ENCODE measurements at places on chromosomes 5 and 9.

DNA sequence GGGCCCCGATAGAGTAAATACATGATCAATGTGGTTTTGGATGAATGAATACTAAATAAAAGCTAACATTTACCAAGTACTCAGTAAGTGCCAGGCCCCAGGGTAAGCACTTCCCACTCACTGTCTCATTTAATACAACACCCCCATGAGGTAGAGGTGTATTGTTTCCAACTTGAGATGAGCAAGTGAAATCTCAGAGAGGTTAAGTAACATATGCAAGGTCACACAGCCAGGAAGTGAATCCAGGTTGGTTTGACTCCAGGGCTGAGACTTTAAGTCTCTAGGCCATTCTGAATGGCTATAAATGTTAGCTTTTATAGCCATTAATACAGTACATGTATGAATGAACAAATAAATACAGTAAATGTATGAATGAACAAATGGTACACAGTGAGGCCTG lies 39.4 kb downstream of the LHX2 start:
- no peak for DNase-seq

DNA sequence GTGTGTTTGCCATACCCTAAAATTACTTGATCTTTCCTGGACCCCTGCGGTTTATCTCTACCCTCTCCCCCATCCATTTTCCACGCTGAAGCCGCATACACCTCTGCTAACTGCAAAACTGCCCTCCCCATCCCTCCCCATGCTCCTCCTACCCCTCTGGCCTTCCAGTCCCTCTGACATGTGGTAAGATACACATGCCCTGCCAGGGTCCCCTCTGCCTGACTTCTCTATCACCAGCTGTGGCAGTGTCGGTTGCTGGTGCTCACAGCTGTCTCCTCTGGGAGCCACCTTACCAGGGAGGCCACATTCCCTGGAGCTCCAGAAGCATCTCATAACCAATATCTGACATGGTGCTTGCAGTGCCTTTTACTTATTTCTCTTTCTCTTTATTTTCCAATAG lies 58.9 kb upstream of the COL15A1 start:
- no peak for DNase-seq

DNA sequence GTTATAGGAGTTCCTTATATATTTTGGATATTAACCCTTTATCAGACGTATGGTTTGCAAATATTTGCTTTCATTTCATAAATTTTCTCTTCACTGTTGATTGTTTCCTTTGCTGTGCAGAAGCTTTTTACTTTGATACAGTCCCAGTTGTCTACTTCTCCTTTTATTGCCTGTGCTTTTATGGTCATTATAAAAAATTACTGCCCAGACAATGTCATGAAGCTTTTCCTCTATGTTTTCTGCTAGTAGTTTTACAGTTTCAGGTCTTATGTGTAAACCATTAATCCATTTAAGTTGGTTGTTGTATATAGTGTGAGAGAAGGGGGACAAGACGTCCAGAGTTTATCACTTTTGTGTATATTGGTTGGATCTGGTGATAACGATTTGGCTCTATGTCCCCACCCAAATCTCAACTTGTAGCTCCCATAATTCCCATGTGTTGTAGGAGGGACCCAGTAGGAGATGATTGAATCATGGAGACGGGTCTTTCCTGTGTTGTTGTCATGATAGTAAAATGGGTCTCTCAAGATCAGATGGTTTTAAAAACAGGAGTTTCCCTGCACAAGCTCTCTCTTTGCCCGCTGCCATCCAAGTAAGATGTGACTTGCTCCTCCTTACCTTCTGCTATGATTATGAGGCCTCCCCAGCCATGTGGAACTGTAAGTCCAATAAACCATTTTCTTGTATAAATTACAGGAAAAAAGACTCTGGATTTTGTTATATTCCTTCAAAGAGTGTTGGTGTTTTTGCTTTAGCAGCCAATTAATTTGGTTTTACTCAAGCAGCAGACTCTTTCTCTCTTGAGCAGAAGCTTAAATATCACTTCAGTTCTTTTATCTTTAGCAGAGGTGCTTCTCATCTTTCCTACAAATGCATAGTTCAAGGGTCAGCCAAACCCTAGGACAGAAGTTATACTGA lies 13.7 kb downstream of the F2R start:
- no peak for DNase-seq

DNA sequence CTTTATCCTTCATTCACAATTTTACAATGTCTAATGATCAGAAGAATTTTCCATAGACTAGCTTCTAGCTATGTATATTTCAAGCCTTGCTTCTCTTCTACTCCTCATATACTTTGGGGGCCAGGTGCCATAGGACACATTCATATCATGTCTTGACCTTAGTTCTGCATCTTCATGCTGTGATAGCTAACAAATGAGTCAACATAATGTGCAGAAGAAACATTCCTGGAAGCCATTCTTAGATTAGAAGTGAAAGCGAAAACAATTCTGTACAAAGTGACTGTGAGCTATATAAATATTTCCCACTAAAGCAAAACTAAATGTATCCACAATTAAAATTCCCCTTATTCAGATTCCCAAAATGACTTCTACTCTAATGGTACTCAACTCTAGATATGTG lies 320.2 kb upstream of the NREP start:
- no peak for DNase-seq

DNA sequence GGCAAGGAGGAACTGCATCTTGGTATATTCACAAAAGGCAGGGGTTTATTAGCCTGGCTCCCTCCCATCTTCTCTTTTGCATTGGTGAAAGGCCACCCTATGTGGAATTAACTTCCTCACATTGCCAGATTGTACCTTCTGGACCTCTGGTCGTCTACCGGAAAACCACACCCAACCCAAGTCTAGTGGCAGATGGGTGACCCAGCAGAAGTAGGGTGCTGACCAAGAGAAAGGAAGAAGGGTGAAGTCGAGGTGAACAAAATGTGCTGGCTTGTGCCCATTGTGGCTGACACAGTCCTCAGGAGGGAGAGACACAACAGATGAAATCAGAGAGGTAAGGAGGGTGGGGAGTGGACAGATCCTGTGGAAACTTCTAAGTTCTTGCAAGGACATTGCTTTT lies 39.8 kb upstream of the DAP start:
- DNase-seq = no peak

GRCh38 chr5:56166671-56167385 lies 66.3 kb downstream of the ANKRD55 start:
- DNase-seq = no peak

DNA sequence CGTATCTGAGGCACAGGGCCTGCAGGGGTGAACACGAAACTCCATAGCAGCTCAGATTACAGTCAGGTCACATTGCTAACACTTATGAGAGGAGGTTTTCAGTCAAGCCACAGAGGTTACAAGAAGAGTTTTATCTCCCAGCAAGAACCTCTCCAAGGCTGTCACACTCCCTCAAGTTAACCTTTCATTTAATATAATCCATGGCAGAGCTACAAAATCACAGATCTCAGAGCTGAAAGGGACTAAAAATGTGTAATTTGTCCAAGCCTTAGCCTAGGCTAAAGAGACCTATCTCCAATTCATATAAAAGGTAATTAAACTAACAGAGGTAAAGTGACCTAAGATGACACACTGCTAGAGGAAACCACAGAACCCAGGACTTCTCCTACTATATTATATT lies 57.2 kb downstream of the MLANA start:
- DNase-seq = no peak

DNA sequence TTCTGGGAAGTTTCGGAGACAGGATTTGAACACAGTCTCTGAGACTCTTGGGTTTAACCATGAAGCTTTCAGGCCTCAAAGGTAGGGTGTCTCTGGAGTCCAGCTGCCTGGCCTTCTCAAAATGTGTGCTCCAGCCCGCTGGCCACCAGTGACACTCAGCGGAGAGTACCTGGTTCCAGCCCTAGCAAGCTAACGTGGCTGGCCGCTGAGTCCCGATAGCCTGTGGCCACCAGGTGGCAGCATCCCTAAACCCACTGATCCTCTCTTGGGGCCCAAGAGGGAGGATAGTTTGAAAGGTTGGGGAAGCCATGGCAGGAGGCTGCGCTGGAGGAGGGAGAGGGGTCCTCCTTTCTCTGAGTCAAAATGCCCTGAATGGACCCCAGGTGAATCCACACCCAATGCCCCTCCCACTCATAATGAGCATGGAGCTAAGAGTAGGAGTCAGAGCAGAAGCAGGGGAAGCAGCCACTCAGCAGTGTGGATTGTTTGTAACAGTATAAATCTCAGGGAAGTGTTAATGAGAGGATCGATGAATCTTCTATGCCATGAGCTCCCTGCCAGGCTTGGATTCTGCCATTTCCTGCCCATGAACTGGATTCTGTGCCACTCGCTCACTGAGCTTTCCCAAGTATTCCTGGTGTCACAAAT lies 5.4 kb upstream of the TIFAB start:
- peak; percentile 69 for DNase-seq

GRCh38 chr9:122031157-122031556 lies 62.0 kb downstream of the TTLL11 start:
- no peak for DNase-seq
